Cerebellar nuclear complex (tissue), 1 donor: ENCODE measurements at places on chromosomes 5 and 9.

- DNase-seq: no peak
These were observed 423.4 kb upstream of the SEMA6A start for GRCh38 chr5:116998024-116998423.

- DNase-seq: no peak
These were observed 19.0 kb downstream of the C9orf152 start for GRCh38 chr9:110188991-110189390.

DNA sequence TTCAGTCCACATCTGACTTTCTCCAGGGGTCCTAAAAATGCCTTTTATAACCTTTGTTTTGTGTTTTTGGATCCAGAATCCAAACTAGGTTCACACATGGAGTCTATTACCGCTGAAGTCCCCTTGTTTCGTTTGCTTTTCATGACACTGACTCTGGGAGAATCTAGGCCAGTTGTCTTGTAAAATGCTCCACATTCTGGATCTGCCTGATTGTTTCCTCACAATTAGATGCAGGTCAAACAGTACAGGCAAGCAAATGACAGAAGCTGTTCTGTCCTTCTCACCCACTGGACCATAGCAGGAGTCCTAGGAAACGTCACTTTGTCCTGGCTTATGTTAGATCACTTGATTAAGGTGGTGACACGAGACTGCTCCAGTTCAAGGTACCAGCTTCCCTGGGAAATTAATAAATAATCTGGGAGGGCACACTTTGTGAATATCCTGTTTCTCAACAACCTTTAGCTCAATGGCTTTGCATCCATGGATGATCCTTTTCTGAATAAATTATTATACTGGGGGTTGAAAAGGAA lies 34.1 kb downstream of the FABP6 start:
- no peak for DNase-seq

GRCh38 chr9:129549139-129549538 lies 71.8 kb downstream of the C9orf50 start:
- DNase-seq: no peak

DNA sequence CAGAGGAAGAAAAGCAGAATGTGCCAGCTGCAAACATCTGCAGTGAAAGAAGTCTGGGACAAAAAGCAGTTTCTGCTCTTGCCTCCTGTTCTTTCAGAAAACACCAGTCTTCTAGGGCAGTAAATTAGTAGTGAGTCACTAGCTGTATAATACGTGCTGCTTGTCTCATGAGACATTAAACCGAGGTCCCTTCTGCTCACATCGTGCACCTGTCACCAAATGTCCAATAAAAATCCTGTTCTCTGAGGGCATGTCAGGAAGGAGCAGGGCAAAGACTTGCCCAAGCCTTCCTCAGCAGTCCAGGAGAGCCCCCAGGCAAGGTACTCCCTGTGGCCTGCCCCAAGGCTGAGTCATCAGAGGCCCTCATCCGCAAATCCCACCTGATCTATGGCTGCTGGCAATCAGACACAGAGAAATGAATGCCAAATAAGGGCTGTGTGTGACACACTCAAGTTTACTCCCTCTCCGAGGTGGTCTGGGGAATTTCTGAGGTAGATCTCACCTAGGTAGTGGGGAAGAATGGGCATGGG lies 255.3 kb upstream of the SMARCA2 start:
- no peak for DNase-seq

GRCh38 chr5:3596857-3597166 lies 1.2 kb downstream of the IRX1 start:
- DNase-seq: no peak

DNA sequence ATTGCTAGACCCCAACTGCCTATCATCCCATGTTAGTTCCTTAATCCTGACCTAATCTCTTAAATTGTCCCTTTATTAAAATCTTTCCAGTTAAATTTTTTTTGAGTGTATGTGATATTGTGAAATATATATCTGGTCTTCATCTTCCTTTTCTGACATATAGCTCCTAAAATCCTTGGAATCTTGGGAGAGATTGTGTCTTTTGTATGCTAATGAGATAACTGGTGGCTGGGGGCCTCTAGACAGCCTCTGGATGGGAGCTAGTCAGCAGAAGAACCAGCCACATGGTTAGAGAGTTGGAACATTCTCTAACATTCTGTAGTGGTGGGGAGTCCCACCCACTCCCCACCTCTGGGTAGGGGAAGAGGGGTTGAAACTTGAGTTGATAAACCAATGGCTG lies 3.7 kb upstream of the CCL19 start:
- DNase-seq: no peak
